ENCODE measurements at places on chromosomes 13 and 19.

DNA sequence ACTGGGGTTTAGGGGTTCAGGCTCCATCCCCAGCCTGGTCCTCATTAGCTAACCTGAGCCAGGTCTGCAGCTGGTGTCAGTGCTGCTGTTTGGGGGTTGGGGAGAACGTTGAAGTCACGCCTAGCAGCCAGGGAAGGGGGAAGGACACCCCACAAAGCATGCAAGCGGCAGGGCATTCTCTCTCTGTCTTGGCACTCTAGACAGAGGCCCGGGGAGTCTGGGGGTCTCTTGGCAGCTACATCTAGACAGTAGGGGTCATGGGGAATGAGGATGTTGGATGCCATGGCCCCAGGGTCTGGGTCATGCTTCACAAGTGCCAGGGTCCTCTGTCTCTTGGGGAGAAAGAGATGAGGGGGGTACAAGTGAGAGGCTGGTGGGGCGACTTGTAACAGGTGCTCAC is 2.6 kb downstream of the ERICH4 start:
- DNase-seq = no peak

- DNase-seq = no peak
Observed at GRCh38 chr13:100694722-100695508, 20.3 kb upstream of the TMTC4 start.

DNA sequence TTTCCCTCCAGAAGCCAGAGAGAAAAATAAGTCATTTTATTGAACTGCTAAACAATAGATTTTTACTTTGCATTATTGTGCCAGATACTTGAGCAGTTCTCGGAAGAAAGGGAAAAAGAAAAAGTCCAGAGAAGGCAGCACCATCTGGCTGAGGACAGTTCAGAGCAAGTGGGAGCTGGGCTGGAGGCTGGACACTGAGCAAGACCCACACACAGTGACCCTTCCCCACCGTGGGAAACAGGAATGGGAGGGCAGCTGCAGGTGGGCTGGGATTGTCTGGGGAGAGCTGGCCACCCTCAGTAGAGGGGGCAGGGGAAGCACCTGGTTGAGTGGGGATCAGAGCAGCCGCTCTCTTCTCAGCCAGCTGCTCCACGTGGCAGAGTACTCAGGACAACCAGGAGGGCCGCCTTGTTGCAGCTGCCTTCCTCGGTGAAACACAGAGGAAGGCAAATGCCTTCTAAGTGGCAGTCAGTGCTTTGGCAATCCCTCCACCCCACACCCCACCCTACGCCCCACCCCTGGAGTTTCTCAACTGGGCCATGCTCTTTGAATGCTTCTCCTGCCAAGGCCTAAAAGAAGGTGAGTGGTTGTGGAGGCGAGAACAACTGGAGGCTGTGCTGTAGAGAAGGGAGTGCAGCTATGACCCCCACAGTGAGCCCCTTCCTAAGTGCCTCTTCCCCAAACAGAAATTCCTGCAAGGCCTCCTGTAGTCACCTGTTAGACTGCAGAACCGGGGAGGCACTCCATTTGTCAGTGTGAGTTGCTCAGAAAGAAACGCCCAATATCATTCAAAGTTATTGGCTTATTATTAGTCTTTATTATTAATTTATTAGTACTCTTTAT is 179.3 kb downstream of the ZIC5 start:
- DNase-seq = no peak

- DNase-seq = no peak
Observed at GRCh38 chr19:27780367-27781075, 1432.4 kb downstream of the UQCRFS1 start.

DNA sequence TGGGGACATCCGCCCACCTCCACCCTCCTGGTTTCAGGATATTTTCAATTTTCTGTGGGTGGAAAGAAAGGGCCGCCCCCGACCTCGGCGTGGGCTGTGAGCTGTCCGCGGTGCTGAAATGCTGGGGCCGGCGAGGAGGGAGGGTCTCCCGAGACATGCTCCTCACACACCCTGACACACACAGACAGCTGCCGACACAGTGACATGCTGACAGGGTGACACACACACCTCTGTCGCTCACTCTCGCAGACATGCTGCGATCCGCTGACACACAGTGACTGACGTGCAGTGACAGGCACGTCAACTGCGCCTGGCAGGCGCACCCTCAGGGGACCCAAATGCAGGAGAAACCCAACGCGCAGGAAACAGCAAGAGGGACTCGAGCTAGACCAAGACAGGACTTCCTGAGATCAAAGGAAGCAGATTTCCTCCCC is 25.1 kb upstream of the MEIS3 start:
- no peak for DNase-seq

DNA sequence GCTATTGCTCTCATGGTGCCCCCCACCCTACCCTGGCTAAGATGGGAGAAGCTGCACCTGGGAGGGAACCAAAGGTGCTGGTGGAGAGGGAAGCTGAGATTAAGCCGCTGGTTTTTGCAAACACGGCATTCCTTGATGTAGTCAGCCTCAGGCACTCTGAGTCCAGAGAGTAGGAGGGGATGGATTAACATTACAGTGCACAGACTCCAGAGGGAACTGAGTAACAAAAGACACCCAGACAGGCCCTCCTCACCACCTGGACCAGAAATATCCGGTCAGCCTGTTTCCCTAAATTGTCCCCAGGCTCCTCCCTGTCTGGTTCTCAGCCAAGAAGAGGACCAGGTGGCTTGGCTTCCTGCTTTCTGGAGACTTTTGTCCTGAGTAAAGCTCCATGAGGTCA is 28.9 kb upstream of the PABPC3 start:
- DNase-seq = no peak

DNA sequence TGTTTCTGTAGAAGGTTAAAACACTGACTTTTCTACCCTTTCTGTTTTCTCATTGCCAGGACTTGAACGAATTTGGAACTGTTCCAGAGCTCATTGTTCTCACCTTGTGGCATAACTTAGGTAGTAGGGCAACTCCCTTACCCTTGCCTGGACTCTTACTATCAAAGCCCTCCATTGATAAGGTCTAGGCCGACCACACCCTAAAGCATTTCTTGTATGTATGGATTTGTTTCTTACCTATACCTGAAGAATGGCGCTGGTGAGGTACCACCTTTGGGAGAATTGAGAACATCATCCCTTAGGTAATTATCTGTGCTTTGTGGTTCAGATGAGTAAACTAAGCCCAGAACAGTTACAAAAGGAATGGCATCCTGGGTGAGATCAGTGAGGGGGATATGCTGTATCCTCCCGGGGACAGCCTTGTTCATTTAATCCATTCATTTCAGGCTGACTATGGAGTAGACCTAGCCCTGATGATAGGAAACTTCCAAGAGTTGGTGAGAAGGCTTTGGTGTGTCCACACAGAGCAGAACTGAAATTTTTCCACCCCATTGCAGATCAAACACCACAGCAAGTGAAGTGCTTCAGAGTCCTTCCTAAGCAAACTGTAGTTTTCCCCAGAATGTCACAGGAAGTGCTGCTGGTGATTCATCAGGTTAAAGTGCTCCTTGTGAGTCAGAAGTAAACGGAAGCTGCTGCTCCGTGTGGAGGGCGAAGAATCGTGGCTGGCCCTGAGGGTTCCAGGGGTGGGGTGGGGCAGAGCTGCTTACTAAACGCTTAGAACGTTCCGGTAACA is 113.0 kb downstream of the TEX26 start:
- DNase-seq = peak; percentile 86

- no peak for DNase-seq
Observed at GRCh38 chr19:7716762-7717161, 14.8 kb upstream of the FCER2 start.

GRCh38 chr13:98672947-98673613 is 79.4 kb downstream of the SLC15A1 start:
- DNase-seq = no peak

DNA sequence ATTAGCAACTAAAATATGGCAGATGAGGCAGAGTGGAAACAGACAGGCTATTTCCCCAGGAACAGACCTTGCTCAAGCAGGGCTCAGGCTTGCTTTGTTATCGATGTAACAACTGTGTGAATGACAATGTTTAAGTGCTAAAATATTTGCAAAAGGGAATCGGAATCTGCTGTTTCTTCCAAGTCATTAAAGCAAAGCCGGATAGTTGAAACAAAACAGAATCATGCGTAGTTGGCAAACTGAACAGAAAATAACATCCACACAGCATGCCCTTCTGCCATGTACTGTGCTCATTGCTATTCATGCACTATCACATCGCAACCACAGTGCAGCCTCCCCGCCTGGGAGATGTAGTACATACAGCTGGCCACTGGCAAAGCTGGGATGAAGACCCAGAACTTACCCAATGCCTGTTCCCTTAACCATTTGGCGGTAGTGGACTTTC is 799.1 kb downstream of the DIAPH3 start:
- DNase-seq = no peak

- DNase-seq = no peak
Observed at GRCh38 chr19:28184997-28185396, 1028.0 kb downstream of the UQCRFS1 start.

- no peak for DNase-seq
Observed at GRCh38 chr13:41970918-41971317, 10.0 kb upstream of the VWA8 start.

GRCh38 chr13:47665043-47665442 is 336.0 kb downstream of the SUCLA2 start:
- no peak for DNase-seq

DNA sequence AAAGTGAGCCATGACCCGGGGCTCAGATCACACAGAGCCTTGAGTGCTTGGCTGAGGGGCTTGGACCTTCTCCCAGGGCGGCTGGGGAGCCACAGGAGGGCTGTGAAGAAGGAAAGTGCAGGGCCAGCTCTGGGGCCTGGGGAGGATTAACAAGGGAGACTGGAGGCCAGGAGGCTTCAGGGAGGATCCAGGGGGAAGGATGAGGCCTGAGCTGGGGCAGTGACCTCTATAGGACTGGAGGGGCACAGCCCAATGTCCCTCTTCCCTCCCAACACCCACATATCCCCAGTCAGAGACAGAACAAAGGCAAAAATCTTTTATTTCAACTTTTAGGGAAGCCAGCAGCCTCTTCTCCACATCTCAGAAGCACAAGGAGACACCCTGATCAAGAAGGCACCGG is 4.7 kb upstream of the SLC17A7 start:
- DNase-seq = no peak

GRCh38 chr13:99083981-99084380 is 106.1 kb upstream of the DOCK9 start:
- no peak for DNase-seq

DNA sequence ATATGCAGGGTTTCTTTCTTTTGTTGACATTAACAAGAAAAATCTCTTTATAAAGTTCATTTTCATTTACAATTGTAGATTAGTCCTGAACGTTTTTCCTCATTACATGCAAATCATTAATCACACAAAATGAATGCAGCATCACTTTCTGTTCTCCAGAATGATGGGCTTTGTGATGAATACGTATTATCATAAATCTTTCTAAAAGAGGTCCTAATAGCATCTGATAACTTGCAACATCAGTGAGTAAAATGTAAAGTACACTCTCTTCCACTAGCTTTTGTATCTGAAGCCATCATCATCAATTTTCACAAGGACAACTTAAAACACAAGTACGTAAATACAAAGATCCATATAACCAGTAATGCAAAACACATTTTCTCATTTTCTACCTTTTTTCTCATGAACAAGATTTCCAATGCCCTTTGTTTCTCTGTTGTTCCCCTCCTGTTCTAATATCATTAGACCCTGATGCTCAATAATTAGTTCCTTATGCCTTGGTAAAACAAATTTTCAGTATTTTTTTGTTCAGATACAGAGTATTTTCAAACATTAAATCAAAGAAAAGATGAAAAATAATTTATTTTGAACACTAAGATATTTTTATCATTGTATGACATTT is 437.4 kb upstream of the MIR17HG start:
- DNase-seq = no peak

DNA sequence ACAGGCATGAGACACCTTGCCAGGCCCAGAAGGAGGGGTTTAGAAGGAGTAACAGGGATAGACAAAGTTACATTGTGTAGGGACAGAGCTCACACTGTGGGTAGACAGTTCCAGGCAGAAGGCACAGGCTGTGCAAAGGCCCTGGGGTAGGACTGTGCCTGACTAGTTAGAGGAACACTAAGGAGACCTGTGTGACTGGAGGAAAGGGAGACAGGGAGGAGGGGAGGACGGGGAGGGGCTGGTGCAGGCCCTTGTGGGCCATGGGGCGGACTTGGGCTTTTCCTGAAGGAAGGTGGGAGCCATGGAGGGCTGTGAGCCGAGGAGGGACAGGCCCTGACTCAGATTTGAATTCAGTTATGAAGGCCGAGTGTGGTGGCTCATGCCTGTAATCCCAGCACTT is 14.6 kb upstream of the GNA11 start:
- DNase-seq = no peak

DNA sequence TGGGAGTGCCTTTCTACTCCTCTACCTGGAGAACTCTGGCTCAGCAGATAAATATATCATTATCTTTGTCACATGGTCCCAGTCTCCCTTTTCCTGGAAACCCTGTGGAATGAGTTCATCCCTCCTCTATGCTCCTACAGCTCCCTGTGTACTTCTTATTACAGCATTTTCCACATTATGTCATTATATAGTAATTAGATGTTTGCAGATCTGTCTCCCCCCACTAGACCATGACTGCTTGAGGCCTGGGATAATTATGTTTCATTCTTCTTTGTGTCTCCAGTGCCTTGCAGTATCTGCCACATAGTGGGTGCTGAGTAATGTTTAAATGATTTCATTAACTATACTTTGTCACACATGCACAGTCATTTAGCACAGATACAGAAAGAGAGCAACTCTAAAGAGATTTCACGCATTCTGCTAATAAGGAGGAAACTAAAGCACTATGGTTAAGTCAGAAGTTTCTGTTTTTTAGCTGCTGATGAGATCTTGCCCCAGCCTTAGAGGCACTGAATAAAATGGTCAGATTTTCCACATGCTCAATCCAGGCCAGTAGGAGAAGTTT is 66.1 kb upstream of the DIAPH3 start:
- DNase-seq = no peak
